ENCODE measurements at places on chromosomes 11 and 22. TPM values are rescaled to one million over a fixed set of nuclear protein-coding genes. Genes with fewer than 3 reads are reported as not detected.

The KRTAP5-2 gene
- total RNA-seq, result not detected

The INCENP gene
- 99.9 TPM for total RNA-seq

The MGAT3 gene
- 5.0 TPM for total RNA-seq

The TESMIN gene
- total RNA-seq, result 45.2 TPM

The TEAD1 gene
- 75.1 TPM for total RNA-seq

The NTM gene
- 13.8 TPM for total RNA-seq

The WT1 gene
- 0.15 TPM for total RNA-seq

The UBE2L3 gene
- total RNA-seq, result 79.7 TPM

The ANO3 gene
- total RNA-seq, result not detected

The FAT3 gene
- total RNA-seq, result 19.1 TPM

The OR52B6 gene
- total RNA-seq, result not detected

The BET1L gene
- 49.4 TPM for total RNA-seq

The PATE4 gene
- not detected for total RNA-seq

The RASD2 gene
- total RNA-seq, result 0.53 TPM

The MS4A15 gene
- 0.11 TPM for total RNA-seq

The ACER3 gene
- total RNA-seq, result 14.7 TPM

The STX5 gene
- total RNA-seq, result 33.5 TPM

The CYTH4 gene
- total RNA-seq, result not detected
